ENCODE measurements at places on chromosomes 4 and X.

GRCh38 chr4:11487139-11487538 lies 58.4 kb upstream of the HS3ST1 start:
- DNase-seq: no peak

GRCh38 chrX:130300010-130300282 lies 31.2 kb upstream of the ZNF280C start:
- DNase-seq: no peak

DNA sequence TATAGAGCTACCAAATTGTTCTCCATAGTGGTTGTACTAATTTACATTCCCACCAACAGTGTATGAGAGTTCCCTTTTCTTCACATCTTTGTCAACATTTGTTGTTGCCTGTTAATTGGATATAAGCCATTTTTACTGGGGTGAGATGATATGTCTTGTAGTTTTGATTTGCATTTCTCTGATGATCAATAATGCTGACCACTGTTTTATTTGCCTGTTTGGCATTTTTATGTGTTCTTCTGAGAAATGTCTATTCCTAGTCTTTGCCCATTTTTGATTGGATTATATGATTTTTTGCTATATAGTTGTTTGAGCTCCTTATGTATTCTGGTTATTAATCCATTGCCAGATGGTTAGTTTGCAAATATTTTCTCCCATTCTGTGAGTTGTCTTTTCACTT lies 44.3 kb downstream of the ACTRT1 start:
- DNase-seq: no peak

DNA sequence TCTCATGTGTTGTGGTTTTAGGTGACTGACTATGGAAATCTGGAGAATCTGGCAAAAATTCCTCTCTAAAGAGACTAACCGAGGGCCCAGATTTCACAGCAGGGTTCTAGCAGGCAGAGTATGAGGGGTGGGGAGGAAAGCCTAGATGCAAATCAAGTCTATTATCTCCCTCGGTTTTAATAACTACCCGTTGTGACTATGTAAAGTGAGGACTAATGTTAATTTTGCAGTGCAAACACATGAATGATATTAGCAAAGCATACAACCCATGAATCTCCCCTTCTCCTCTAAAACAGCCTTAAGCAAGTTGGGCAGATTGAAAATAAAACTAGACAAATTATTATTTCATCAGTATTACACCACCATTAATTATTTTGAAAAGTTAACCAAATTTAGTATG lies 131.4 kb downstream of the SLITRK2 start:
- no peak for DNase-seq

DNA sequence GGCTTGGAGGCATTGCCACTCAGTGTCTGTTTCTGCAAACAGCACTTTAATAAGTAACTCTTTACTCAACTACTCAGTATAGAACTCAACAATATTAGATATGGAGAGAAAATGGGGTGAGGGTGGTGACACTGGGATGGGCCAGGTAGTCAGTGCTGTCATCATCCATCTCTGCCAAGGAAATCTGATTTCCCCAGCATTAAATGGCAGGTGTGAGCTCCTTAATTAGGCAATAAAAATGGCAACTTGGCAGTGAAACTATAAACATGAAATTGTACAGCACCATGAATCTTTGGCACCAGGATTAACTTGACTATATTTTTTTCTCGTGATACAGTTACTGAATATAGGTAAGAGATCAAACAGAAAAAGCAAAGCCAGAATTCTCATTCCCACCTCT lies 146.2 kb downstream of the GLRA2 start:
- DNase-seq: no peak

DNA sequence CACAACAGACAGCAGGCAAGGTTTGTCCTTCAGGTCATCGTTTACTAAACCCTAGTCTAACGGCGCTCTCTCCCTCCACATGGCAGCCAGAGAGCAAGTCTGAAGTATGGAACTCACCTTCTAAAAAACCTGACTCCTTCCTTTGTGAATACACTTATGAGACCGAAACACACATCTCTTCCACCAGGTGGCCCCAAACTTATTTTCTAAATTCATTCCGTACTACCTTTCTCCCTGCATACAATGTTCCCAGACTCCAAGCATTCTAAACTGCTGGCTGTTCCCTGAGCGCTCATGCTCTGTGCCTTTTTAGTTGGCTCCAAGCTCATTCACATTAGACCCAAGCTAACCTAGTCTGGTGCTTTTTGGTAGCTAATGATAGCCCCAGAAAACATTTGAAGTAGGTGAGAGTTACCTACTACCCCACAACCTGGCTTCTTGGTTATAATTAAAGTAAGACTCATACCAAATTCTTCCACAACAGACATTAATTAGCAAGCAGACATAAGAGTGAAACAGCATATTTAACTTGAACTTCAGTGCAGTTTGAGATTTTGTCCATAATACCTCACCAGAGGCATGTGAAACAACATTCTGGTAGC lies 67.6 kb upstream of the DCLK2 start:
- no peak for DNase-seq

DNA sequence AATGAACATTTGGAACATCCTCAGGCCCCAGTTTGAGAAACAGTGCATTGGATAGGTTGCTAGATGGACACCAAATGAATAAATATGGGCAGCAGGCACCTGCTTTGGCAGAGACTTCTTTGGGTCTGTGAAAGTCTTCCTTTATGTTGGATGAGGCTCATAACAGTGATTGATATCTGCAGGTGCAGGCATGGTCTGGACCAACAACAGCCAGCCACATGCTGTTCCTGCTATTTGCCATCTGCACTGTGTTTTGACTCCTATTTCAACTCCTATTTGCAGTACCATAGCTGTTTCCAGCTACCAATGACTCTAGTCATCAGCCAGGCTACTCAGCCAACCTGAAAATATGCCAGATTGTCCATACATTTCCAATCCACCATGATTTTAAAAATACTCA lies 60.9 kb downstream of the ANAPC4 start:
- no peak for DNase-seq

- DNase-seq: no peak
Observed at GRCh38 chrX:150704030-150704613, 10.9 kb downstream of the MTMR1 start.

DNA sequence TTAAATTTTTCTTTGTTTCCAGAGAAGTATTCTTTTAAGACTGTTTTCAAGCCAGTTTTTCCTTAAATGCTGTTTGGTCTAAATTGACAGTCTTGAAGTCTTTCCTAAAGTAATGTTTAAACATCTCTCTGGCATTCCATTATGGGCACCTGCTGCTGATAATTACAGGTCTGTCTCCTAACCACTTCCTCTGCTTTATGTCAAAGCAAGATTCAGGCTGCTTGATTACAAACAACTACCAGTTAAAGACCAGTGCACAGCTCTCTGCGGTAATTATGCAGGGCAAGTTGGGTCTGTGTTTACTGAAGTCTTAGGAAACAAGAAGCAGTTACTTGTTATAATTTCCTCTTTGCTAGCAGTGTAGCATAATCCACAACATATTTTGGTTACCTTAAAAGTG lies 17.6 kb downstream of the UNC5C start:
- DNase-seq: no peak

- DNase-seq: no peak
Observed at GRCh38 chr4:189823591-189823990, 117.1 kb upstream of the FRG1 start.

- no peak for DNase-seq
Observed at GRCh38 chr4:70713453-70714078, 8.2 kb upstream of the RUFY3 start.

GRCh38 chr4:4203688-4204400 lies 22.9 kb downstream of the OTOP1 start:
- no peak for DNase-seq

DNA sequence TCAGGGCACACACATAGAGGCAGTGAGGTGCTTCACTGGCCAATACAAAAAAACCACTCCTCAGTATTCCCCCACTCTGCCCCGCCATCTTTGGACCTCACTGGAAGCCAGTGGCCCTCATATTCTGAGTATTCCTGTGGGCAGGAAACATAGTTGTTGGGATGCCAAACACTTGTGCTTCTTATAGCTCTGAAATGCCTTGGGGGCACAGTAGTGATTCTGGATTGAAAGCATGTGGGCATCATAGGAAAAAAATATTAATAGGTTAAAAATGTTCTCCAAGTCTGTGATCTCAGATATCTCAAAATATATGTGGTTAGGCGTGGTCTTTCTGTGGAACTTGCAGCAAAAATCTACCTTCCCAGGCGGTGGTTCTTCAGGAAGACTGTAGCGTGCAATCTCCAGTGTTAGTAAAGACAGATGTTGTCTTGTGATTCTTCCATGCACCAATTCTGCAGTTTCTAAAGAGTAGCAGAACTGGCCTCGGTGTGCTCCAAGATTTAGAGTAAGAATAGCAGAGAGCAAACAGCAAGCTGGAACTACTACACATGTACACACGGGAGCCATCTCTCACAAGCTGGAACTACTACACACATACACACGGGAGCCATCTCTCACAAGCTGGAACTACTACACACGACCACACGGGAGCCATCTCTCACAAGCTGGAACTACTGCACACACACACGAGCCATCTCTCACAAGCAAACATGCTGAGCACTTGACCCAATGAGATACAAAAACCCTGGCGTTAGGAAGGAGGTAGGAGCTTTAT lies 8.0 kb upstream of the TENM3 start:
- DNase-seq: no peak

DNA sequence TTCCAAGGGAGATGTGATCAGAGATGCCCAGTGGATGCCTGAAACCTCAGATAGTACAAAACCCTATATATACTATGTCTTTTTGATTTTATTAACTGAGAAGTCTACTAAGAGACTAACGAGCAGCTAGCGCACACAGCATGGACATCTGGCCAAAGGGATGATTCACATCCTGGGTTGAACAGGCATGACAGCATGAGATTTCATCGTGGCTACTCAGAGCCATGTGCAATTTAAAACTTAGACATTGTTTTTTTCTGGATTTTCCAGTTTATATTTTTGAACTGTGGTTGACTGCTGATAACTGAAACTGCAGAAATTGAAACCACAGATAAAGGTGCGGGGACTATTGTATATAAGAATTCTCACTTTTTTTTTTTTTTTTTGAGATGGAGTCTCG lies 2252.9 kb upstream of the AGA start:
- DNase-seq: no peak

GRCh38 chrX:111646515-111646914 lies 34.5 kb upstream of the ALG13 start:
- DNase-seq: no peak

- no peak for DNase-seq
Observed at GRCh38 chr4:147340111-147340510, 140.8 kb upstream of the EDNRA start.

- no peak for DNase-seq
Observed at GRCh38 chr4:38100474-38101255, 140.5 kb downstream of the PTTG2 start.

GRCh38 chrX:130172127-130172845 lies 524 bp downstream of the RAB33A start:
- DNase-seq: no peak

DNA sequence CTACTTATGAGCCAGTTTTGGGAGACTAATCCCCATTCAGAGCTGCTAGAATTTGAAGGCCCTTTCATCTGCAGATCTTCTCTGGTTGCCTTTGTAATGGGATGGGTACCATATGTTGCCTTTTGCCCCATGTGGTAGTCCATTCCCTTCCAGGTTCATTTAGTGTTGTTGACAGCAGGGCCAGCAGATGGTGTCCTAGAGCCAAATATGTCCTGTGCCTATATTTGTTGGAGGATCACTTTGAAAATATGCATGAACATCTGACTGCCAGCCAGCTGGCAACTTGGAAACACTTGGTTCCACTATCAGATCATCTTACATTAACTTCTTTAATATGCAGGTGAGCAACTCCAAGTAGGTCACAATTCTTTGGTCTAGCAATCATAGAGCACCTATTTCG lies 30.4 kb downstream of the CFAP299 start:
- peak; percentile 11 for DNase-seq

DNA sequence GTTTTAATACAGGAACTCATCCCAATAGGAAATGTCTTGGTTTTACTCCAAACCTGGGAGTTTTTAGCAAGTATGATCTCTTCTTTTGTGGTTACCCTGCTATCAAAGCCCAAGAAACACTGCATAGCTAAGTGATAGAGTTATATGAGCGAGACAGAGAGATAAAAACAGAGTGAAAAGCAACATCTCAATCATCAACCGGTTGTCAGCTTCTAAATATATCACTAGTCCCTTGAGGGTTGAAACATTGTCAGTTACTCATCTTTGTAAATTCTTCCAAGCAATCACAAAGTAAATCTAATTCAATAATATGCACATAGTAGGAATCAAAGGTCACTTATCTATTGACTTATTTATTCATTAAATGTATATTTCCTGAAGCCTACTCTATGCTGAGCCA lies 483.9 kb downstream of the IDS start:
- DNase-seq: no peak

DNA sequence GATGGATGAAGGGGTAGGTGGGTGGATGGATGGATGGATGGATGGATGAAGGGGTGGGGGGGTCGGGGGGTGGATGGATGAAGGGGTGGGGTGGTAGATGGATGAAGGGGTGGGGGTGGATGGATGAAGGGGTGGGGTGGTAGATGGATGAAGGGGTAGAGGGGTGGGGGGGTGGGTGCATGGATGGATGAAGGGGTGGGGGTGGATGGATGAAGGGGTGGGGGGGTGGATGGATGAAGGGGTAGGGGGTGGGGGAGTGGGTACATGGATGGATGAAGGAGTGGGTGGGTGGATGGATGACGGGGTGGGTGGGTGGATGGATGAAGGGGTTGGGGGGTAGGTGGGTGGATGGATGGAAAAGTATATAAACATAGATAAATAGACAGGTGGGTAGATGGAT lies 74.2 kb downstream of the PRKX start:
- no peak for DNase-seq

DNA sequence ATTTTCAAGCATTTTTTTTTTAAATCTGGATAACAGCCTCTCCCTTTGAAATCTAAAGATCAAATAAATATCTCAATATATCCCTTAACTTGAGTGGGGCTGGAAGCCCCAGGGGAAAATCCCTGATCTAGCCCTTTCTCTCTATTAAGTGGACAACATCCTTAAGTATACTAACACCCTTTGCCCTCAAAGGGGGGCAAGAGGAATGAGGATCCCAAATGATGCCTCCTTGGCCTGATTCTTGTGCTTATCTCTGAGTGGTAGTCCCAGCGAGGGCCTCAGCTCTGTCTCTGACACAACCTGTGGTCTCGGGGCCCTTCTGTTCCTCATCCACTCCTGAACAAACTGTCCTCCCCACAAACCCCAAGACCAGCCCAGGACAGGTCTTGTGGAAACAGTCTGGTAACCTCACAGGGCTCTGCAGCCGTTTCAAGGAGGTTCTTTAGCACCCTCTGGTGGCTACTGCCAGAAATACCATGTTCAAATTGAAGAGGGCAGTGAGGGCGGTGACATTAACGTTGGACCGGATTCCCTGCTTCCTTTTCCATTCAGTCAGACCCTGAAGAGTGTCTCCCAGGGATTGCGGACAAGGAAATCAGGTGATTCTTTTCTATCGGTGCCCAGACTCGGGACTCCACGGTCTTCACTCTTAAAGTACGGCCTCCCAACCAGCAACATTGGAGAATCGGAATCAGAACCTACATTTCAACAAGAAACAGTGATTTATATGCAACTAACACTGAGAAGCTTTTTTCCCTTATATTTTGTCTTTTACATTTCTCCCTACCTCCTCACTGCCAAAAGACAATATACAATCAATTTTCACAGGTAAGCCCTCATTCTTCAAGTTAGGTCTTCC lies 13.0 kb downstream of the CXCL13 start:
- peak; percentile 6 for DNase-seq

- no peak for DNase-seq
Observed at GRCh38 chrX:77510007-77510406, 62.8 kb downstream of the FGF16 start.
